ENCODE measurements at places on chromosomes 6 and 20. TPM values are rescaled to one million over a fixed set of nuclear protein-coding genes. Genes with fewer than 3 reads are reported as not detected.

- DNase-seq, result peak; percentile 42
Observed at GRCh38 chr6:12717356-12717755, 789 bp downstream of the PHACTR1 start.

- no peak for DNase-seq
Observed at GRCh38 chr20:51727872-51728271, 40.3 kb downstream of the ATP9A start.

DNA sequence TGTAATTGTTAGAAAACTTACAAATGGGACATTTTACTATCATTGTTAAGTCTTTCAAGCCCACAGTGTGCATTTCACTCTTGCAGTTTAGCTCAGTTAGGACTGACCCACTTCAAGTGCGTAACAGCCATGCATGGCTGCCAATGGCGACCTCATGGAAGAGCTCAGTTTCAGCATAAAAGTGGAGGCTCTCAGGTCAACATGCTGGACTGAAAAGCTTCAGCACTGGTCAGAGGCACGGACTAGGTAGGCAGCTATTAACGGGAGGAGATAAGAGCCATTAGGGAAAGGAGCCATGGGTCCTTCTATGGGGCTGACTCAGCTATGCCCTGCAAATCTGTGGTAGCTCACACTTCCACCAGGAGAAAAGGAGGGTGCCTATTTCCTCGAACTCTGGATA, 101.8 kb downstream of the TTLL2 start:
- no peak for DNase-seq

DNA sequence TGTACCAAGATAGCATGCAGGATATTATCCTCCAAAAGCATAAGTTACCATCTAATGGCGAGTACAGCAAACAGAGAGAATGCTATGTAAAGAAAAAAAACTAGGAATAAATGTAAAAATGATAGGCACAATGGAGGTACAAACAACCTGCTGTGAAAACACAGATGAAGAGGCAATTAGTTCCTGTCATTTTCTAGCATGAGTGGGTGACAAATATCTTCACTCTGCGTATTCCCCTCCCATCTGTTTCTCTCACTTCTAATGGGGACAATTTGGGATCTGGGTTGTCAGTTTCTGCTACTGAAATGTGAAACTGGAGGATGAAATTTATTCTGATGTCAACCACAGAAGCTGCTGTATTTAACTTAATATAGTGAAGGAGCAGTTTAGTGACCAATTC, 11.7 kb upstream of the PTPRK start:
- DNase-seq, result no peak

GRCh38 chr20:24296477-24297261, 172.8 kb upstream of the SYNDIG1 start:
- no peak for DNase-seq

GRCh38 chr6:156948277-156948676, 171.1 kb downstream of the ARID1B start:
- DNase-seq, result no peak

- no peak for DNase-seq
Observed at GRCh38 chr6:25341923-25342619, 62.9 kb downstream of the CARMIL1 start.

GRCh38 chr20:1431158-1431557, 35.5 kb downstream of the NSFL1C start:
- no peak for DNase-seq

GRCh38 chr6:154661768-154662167, 71.4 kb upstream of the SCAF8 start:
- DNase-seq, result no peak

DNA sequence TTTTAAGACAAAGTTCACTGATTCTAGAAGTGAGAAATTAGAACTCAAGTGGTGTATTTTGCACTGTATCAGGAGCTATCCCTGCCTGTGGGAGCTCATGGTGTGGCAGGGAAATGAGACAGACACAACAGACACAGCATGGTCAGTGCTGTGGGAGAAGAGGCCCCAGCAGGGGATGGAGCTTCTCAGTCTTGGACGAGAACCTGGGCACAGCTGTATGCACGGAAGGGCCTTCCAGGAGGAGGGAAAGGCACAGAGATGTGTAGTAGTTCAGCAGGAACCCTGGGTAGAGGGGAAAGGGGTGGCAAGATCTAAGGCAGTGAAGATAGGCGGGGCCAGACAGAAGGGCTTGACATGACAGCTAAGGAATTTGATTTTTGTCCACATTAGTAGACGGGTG, 48.8 kb upstream of the KIF25 start:
- no peak for DNase-seq

DNA sequence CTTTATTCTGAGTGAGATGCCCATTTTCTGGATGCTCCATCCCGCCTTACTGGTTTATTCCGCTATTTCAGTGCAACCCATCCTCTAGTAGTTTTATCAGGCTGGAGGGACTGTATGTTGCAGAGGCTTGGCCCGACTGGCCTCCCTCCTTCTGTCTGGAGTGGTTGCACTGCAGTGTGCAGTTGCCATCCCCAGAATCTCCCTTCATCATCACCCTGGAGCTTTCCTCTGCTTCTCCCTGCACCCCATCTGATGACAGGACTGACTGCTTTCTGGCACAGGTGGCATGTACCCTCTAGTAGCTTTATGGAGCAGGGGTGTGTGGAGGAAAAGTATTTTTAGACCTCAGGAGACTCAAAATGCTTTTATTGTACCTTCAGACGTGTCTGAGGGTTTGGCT, 21.1 kb downstream of the WRNIP1 start:
- no peak for DNase-seq

GRCh38 chr6:11076540-11076939, 17.1 kb upstream of the SMIM13 start:
- DNase-seq, result no peak

- no peak for DNase-seq
Observed at GRCh38 chr20:61742097-61742825, 323.4 kb downstream of the TAF4 start.

DNA sequence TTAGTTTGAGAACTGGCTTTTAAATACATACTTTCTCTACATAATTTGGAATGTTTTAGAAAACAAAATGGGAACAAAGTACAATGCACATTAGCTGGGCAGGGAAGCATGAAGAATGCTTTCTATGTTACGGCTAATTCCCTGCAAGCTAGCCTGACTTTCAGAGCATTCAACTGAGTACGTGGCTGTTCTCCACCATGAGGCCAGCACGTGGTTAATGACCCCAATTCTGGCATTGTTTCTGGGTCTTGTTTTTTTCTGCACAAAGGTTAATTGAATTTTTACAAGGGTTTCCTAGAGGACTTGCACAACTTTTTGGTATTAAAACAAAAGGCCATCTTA, 208.6 kb upstream of the AGPAT4 start:
- DNase-seq, result no peak

- no peak for DNase-seq
Observed at GRCh38 chr6:167820681-167821080, 6.0 kb upstream of the AFDN start.

DNA sequence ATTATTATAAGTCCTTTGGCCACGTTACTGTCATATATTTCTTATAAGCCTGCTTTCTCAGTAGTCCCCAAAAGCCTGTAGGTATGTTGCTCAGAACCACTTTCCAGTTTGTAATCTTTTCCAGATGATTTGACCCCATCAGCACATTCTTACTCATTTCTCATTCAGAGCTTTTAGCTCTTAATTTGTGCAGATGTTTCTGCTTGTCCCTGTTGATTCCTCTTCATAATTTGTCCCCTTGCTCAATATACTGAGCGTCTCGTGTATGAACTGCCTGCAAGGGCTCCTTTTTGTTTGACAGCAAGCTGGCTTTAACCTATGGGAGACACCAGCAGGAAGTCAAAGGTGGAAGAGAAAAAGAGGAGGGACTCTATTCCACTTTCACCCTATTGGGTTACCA, 733.8 kb upstream of the GJE1 start:
- DNase-seq, result peak; percentile 26

DNA sequence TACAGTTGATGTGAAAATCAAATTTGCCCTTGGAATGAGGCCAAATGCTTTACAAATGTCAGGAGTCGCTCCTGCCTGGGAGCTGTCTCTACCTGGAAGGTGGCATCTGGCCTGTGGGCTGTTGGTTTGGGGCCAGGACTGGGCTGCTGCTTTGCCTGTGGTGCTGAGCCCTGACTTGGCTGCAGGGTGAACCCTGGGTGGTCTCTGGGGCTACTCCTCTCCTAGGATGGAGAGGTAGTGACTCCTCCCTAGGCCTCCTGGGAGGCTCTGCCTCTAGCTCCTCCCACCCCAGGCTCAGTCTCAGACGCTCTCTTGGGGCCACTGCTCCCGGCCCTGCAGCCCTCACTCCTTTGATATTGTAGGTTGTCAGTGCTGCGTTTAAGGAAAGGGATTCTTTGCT, 47.5 kb downstream of the EFCAB8 start:
- no peak for DNase-seq

Gene PKIB
- not detected for total RNA-seq

Gene OPRL1
- total RNA-seq, result 1.1 TPM

Gene ZC2HC1B
- not detected for total RNA-seq

Gene ENPP4
- total RNA-seq, result 0.63 TPM

Gene DACT2
- total RNA-seq, result not detected

Gene LBP
- total RNA-seq, result not detected

Gene ABHD16B
- not detected for total RNA-seq

Gene HCRTR2
- total RNA-seq, result not detected
